Caco-2 (cell line): ENCODE measurements at places on chromosomes 2 and 18.

GRCh38 chr2:133421516-133422324, 146.5 kb downstream of the NCKAP5 start:
- peak; percentile 63 for DNase-seq

- DNase-seq = no peak
Measured at GRCh38 chr2:81647715-81648230, 1343.2 kb upstream of the LRRTM1 start.

DNA sequence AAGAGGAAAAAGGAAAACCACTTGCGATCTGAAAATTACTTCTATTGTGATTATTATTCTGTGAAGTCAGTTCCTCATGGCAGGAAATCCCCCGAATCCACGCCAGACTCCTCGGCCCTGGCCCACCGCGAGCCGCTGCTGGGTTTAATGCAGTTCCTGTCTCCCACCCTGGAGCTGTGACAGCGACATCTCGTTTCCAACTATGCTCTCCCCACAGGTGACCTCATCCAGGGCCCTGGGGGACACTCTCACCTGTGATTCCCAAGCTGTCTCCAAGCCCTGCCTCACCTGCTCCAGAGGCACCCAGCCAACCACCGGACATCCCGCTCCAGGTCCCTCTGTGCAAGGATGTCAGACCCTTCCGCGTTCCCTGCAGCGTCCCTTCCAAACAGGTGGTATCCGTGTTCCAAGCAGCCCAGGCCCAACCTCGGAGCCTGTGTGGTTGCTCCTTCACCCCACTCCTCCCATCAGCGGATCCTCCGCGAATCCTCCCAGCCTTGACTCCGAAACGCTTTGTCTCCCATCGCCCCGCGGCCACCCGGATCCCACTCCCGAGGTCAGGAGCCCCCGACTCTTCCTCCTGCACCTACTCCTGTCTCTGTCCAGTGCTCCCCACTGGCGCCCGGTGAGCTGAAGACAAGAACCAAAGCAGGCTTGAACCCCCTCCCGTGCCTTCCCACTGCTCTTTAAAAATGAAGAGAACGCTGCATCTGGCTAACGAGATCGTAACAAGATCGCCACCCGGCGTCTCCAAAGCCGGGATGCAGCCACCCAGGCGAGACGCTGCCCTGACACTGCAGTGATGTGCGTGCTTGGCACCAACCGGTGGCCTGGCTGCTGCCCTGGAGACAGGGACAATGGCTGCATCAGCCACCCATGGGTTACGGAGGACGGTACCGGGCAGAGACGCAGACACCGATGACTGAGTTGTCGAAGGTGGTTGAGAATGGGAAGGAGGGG, 96.5 kb downstream of the NDUFA10 start:
- DNase-seq = peak; percentile 17

DNA sequence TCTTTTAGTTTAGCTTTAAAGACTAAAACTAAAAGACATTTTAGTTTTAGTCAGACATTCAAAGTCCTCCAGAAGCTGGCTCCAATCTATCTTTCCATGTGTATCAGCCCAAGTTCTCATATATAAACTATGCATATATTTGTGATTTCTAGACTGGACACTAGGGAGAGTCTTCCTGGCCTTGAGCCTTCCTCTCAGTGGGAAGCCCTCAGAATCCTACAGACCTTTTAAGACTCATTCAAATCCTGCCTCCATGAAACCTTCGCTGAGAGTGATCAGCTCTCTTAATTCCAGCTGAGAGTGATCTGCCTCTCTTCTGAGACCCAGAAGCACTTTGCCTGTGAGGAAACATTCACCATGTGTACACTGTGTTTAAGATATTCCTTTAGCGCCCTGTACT, 452.7 kb downstream of the TGIF1 start:
- no peak for DNase-seq

DNA sequence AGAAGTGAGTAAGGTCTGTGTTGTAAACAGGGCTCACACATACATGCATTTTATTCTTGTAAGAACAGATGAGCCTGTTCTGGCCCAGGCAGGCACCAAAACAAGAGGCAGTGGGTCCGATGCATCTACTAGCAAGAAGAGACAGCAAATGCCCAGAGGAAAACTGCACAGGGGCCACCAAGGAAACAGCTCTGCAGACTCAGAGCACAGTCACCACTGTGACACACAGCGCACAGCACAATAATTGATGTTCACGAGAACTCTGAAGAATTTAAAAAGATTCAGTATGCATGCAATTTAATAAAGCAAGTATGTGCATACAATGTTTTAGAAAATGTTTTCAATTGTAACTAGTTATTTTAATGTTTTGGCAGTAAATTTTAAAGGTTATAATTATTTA, 24.8 kb downstream of the LONRF2 start:
- DNase-seq = no peak

DNA sequence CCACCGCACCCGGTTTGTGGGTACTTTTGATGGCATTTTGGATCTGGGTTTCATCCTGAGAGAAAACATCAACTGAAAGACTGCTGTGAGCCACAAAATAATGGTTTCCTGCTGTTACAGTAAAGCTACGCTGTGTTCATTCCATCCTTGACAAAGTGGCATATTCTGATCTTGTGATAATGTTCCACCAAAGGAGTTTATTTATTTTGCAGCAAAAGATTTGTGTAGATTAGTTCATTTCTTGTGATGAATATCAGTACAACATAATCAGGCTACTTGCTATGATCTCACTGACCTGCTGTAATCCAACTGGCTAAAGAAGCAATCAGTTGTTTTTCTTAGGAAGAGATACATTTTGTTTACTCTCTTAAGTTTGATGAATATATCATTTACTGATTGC, 45.0 kb downstream of the EEF1B2 start:
- no peak for DNase-seq

GRCh38 chr2:85453571-85453970, 35.1 kb downstream of the SH2D6 start:
- DNase-seq = no peak

DNA sequence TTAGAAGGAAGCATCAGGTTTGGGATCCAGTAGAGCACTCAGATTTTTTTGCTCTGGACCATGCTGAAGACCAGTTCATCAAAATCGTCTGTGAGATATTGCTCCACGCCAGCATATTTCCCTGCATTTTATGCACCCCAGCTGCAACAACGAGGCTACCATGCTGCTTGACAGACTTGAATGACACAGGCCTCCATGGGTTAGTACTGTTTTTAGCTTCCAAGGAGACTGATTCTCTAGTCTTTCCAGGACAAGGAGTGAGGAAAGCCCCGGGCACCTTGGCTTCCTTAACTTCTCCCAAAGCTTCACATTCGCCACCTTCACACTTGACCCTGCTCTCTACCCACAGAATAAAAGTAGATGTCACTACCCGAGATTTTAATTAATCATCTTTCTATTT, 17.5 kb downstream of the BOD1L2 start:
- DNase-seq = no peak

DNA sequence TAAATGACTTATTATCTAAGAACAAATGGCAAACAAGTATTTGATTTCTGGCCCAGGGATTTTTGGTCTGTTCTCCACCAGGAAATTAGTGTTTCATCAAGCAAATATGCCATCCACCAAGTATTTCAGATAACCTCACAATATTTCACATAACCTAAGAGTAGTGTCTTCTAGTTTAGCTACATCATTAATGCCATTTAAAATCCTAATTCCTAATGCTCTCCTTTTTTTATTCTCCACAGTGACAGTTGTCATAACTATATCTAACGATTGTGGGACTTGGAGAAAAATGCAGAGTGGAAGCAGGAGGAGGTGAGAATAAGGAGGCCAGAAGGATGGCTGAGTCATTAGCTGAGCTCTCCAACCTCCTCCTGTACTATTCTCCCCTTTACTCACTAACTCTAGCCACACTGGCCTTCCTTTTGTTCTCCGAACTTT, 58.5 kb upstream of the CTLA4 start:
- DNase-seq = no peak
